ENCODE measurements at places on chromosomes 3 and 15.

DNA sequence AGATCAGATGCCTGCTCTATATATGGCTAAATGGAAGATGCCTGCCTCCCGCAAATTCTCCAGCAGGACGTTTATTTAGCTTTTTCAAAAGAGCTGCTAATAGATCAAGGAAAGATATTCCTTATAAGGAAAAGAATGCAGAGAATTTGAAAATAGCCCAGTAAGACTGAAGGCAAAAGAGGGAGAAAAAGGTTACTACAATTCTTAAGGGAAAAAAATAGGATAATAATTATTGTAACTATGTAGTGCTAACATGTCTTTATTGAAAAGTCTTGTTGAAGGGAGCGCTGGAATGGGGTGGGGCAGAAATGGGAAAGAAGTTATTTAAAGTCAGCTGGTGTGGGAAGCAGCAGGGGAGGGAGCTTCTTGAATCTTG lies 2.9 kb downstream of the TPM1 start:
- peak overlapping the region; percentile 87 for H3K4me3 ChIP-seq
- no peak overlapping the region for H3K27ac ChIP-seq
- DNase-seq: no peak
- no peaks in the 10 kb centered on the region for H3K36me3 ChIP-seq
- peaks cover 70% of the 10 kb centered on the region for H3K4me1 ChIP-seq
- no peaks in the 10 kb centered on the region for H3K27me3 ChIP-seq

- H3K27ac ChIP-seq: peak overlapping the region; percentile 32
- peaks cover 52% of the 10 kb centered on the region for H3K4me1 ChIP-seq
- DNase-seq: no peak
- H3K27me3 ChIP-seq: no peaks in the 10 kb centered on the region
- H3K4me3 ChIP-seq: peak overlapping the region; percentile 25
Observed at GRCh38 chr3:105364128-105364527, 2.6 kb upstream of the ALCAM start.

DNA sequence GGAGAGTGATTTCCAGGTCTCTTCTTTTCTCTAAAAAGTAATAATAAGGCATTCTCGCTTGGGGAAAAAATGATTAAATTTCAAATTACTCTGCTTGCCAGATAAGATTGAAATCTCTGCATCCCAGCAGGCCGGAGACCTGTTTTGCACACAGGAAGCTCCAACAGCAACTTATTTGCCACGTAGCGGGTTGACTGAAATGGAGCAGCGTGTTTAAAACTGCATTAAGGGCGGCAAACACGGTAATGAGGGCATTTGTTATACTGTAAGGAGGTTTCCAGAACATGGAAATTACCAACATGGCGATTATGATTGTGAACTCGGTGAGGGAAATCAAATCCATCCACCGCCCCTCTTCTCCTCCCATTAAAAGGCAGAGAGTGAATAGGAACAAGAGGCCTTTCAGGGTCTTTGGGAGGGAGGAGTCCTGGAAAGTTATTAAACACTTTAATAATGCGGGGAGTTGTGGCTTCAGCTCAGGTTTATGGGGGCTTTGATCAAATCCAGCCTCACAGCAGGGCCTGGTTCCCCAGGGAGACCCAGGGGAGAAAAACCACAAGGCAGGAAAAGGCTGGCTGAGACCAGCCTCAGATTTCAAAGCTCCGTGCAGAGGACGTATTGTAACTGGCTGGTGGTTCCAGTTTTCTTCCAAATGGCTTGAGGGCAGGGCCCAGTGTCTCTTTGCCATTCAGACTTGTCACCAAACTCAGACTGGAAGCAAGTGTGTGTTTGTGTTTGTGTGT lies 242.3 kb downstream of the TLE3 start:
- H3K27ac ChIP-seq: no peak overlapping the region
- no peak for DNase-seq
- no peaks in the 10 kb centered on the region for H3K36me3 ChIP-seq

- peaks cover 22% of the 10 kb centered on the region for H3K4me1 ChIP-seq
- no peak overlapping the region for H3K27ac ChIP-seq
- H3K27me3 ChIP-seq: no peaks in the 10 kb centered on the region
- no peak for DNase-seq
Observed at GRCh38 chr15:50675535-50676144, 11.0 kb downstream of the TRPM7 start.

DNA sequence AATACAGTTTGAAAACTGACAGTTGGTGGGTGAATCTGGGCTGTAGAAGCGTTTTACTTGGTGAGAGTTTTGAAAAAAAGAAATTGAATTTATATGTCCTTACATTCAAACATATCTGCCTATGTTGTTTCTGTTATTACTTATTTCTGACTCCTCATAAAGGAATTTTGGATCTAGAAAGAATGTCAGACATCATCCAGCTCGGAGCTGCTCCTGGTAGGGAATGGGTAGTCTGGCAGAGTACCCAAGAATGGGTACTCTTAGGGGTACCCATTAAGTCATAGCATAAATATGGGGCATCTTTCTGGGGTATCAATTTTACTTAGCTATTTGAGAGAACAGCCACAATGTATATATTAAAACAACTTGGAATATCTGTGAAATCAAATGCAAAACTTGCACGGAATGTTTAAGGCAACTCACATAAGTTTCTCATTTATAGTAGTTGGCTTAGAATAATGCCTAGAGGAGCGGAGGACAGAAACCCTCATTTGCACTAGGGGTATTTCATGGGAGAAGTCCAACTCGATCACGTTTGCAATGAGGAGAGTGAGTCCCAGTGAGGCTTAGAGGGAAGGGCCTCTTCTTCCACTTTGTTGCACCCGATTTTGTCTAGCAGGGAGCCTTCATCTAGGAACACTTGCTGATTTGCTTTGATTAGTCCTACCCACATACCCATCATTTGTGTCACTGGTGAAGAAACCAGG lies 2.4 kb upstream of the LARP6 start:
- no peaks in the 10 kb centered on the region for H3K27me3 ChIP-seq
- H3K4me3 ChIP-seq: no peak overlapping the region
- H3K36me3 ChIP-seq: peaks cover 3% of the 10 kb centered on the region
- no peak for DNase-seq
- H3K27ac ChIP-seq: peak overlapping the region; percentile 33

- H3K36me3 ChIP-seq: no peaks in the 10 kb centered on the region
- no peak for DNase-seq
- H3K27me3 ChIP-seq: no peaks in the 10 kb centered on the region
Observed at GRCh38 chr15:26126819-26127387, 263.8 kb upstream of the ATP10A start.

DNA sequence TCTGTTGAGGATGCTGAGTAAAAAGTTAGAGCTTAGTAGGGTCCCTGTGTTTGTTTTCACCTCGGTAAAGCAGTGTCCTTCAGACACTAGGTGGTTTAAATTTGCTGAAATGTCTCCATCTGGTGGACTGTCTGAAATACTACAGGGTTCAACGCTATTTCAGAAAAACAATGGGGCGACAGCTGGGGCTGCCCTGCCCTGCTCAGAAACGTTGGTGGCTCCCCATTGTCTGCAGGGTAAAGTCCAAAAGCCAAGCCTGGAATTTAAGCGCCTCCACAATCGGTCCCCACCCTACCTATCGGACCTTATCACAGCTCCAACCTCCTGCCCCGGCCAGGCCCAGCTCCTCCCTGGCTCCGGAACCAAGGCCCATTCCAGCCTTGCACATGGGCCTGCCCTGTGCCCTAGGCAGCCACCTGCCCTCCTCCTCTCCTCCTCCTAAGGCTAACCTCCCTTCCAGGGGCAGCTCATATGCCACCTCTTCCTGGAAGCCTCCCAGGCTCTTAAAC lies 4.3 kb upstream of the TSEN2 start:
- H3K4me3 ChIP-seq: no peak overlapping the region
- H3K36me3 ChIP-seq: no peaks in the 10 kb centered on the region
- no peaks in the 10 kb centered on the region for H3K27me3 ChIP-seq
- DNase-seq: no peak
- peaks cover 9% of the 10 kb centered on the region for H3K4me1 ChIP-seq

DNA sequence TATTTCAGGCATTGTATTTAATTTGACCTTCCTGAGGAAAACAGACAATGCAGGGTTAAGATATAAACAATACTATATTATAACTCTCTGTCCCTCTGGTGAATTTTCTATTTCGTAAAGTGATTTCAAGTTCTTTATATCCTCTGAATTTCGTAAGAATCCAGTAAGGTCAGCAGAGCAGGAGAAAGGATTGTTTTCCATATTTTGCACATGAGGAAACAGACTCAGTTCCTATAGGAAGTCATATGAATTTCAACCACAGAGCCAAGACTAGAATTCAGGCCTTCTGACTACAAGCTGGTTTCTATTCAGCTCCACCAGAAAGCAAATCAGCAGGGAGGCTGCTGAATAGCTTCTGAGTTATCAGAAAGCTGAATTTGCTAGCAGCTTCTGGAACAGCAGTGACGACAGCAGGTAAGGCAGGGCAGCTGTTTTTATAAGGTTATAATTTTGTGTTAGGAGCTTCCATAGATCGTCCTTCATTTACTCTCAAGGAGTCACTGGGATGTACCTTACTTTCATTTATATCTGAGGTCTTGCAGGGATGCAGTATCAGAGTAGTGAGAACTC lies 11.1 kb upstream of the PLAAT1 start:
- no peaks in the 10 kb centered on the region for H3K36me3 ChIP-seq
- DNase-seq: no peak

- no peaks in the 10 kb centered on the region for H3K4me1 ChIP-seq
- H3K36me3 ChIP-seq: no peaks in the 10 kb centered on the region
- no peak for DNase-seq
- H3K27ac ChIP-seq: no peak overlapping the region
- H3K4me3 ChIP-seq: no peak overlapping the region
- no peaks in the 10 kb centered on the region for H3K27me3 ChIP-seq
Observed at GRCh38 chr3:32113981-32114545, 7.6 kb downstream of the GPD1L start.

- peaks cover 7% of the 10 kb centered on the region for H3K4me1 ChIP-seq
- DNase-seq: peak; percentile 35
- H3K4me3 ChIP-seq: no peak overlapping the region
- H3K27me3 ChIP-seq: no peaks in the 10 kb centered on the region
- no peak overlapping the region for H3K27ac ChIP-seq
Observed at GRCh38 chr3:149273096-149273751, 51.6 kb upstream of the CP start.

DNA sequence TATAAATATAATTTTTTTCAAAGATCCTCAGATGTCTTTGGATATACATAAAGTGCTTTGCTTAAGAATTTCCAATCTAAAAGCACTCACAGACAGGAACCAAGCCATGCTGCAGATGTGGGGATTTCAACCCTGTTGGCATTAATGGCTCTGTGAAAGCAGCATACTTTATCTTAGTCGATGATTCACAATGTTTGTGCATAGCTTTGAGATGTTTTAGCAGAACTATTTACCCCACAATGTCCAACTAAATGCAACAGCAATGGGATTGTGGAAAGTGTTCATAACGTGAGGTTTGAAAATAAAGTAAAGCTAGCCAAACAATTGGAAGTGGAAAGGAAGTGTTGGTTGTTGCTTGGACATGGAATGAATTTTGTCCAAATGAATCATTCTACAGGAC lies 371.4 kb downstream of the SOX2 start:
- no peak for DNase-seq
- H3K27me3 ChIP-seq: no peaks in the 10 kb centered on the region
- no peak overlapping the region for H3K27ac ChIP-seq
- no peak overlapping the region for H3K4me3 ChIP-seq

DNA sequence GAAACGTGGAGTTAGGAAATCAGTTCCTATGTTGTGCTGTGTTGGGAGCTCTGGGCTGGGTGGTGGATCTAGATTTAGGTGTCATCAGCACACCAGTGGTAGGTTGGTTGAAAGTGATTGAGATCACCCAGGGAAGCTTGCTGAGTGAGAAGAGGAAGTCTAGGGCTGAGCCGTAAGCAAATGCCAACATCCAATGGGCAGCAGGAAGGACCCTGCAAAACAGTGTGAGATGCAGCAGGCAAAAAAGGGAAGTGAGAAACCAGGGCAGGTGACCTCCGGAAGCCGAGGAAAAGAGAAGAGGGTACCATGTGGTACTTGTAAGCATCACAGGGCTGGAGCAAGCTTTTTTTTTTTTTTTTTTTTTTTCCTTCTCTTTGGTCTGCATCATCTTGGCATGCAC lies 15.9 kb upstream of the COPG1 start:
- no peak overlapping the region for H3K4me3 ChIP-seq
- H3K27me3 ChIP-seq: no peaks in the 10 kb centered on the region
- H3K36me3 ChIP-seq: no peaks in the 10 kb centered on the region

GRCh38 chr15:29799859-29800258 lies 22.4 kb downstream of the TJP1 start:
- no peak overlapping the region for H3K4me3 ChIP-seq
- peaks cover 2% of the 10 kb centered on the region for H3K36me3 ChIP-seq
- peaks cover 3% of the 10 kb centered on the region for H3K4me1 ChIP-seq

DNA sequence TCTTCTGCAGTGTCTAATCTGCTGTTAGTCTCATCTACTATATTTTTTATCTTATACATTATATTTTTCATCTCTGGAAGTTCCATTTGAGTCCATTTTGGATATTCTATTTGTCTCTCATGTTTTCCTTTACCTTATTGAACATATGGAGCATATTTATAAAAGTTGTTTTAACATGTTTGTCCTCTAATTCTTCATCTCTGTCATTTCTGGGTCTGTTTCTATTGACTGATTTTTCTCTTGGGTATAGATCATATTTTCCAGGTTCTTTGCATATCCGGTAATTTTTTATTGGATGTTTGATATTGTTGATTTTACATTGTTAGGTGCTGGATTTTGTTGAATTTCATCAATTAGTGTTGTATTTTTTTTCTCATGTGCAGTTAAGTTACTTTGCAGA lies 37.5 kb upstream of the KLHL24 start:
- no peak for DNase-seq
- H3K27ac ChIP-seq: no peak overlapping the region
- no peaks in the 10 kb centered on the region for H3K27me3 ChIP-seq
- H3K4me3 ChIP-seq: no peak overlapping the region
- H3K4me1 ChIP-seq: no peaks in the 10 kb centered on the region

DNA sequence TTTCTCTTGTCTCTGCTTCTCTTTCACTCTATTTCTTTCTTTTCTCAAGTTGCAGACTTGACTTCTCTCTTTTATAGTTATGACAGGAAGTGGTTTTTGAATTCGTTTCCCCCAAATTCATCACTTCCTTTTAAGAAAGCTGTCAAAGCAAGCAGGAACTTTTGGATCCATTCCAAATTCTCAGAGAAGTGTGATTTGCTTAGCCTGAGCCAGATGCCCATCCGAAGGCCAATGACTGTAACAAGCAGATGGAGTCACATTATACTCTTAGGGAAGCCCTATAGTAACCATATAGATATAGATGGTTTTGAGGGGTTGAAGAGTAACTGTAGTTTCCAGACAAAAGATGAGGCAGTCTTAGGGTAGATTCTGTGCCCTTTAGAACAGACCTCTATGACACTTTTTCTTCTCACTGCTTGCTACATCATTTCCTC lies 592.0 kb upstream of the KCNMB2 start:
- no peaks in the 10 kb centered on the region for H3K4me1 ChIP-seq
- no peak overlapping the region for H3K27ac ChIP-seq
- H3K36me3 ChIP-seq: no peaks in the 10 kb centered on the region
- no peak for DNase-seq
- no peaks in the 10 kb centered on the region for H3K27me3 ChIP-seq
